ENCODE measurements at places on chromosomes 7 and 10. TPM values are rescaled to one million over a fixed set of nuclear protein-coding genes. Genes with fewer than 3 reads are reported as not detected.

GRCh38 chr10:63799521-63800300 lies 278.5 kb downstream of the REEP3 start:
- DNase-seq = no peak

DNA sequence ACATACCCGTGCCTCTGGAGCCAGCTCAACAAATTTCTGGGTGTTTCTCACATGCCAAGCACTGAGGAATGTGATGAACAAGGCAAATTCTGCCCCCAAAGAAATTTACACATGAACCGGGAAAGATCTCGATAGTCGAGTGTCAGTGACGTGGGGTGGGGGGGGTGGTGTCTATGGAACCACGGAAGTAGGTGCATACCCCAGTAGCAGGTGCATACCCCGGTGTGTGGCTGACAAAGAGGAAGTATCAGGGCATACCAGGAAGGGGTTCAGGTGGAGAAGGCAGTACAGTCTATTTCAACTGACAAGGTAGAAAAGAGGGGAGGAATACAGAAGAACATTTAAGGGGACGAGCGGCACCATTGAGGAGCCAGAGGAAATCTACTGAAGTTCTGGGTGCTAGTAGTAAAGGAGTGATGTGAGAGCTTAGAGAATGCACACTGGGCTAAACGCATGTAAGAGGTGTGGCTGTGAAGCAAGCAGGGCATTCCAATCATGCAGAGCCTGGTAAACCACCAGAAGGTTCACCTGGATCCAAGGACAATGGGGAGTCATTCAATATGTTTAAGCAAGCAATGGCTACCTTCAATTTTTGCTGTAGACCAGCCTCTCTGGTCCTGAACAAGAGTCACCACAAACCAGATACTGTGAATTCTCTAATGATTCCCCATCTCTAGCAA lies 6.2 kb downstream of the CCDC6 start:
- DNase-seq = no peak

Gene TYW1
- total RNA-seq = 16.1 TPM

- DNase-seq = no peak
Observed at GRCh38 chr7:24885716-24886115, 94.3 kb downstream of the OSBPL3 start.

DNA sequence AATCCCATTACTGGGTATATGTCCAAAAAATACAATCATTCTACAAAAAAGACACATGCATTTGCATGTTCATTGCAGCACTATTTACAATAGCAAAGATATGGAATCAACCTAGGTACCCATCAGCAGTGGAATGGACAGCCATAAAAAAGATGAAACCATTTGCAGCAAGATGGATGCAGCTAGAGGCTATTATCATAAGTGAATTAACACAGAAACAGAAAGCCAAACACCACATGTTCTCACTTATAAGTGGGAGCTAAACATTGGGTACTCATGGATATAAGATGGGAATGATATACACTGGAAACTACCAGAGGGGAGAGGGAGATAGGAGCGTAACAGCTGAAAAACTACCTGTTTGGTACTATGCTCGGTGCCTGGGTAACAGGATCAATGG lies 154.0 kb downstream of the TMEM26 start:
- DNase-seq = no peak

- DNase-seq = no peak
Observed at GRCh38 chr10:69896606-69897231, 95.0 kb downstream of the COL13A1 start.

Gene ANKRD7
- total RNA-seq = not detected

Gene SLC16A9
- 22.9 TPM for total RNA-seq

- DNase-seq = no peak
Observed at GRCh38 chr10:10584161-10584560, 433.5 kb upstream of the CELF2 start.

Gene ZDHHC16
- total RNA-seq = 31.5 TPM

Gene PRLHR
- total RNA-seq = not detected

DNA sequence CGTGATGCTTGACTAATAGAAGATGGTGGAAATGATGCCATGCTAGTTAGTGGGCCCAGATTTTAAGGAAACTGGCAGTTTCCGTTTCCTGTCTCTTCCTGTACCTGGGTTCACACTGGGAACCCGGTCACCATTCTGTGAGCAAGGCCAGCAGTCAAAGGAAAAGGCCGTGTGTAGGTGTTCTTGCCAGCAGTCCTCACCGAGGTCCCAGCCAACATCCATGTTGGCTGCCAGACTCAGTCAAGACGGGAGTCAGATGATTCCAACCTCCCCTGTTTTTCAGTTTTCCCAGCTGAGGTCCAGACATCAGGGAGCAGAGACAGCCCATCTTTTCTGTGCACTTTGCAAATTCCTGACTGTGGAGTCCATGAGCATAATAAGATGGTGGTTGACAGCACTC lies 15.2 kb upstream of the PILRB start:
- no peak for DNase-seq
